Activated CD4-positive, CD25-positive, alpha-beta regulatory T cell (primary cell): ENCODE measurements at places on chromosomes 7 and 10.

GRCh38 chr7:108650467-108650866, 80.8 kb downstream of the DNAJB9 start:
- DNase-seq, result no peak

GRCh38 chr7:70711452-70711851, 420.5 kb upstream of the GALNT17 start:
- no peak for DNase-seq

DNA sequence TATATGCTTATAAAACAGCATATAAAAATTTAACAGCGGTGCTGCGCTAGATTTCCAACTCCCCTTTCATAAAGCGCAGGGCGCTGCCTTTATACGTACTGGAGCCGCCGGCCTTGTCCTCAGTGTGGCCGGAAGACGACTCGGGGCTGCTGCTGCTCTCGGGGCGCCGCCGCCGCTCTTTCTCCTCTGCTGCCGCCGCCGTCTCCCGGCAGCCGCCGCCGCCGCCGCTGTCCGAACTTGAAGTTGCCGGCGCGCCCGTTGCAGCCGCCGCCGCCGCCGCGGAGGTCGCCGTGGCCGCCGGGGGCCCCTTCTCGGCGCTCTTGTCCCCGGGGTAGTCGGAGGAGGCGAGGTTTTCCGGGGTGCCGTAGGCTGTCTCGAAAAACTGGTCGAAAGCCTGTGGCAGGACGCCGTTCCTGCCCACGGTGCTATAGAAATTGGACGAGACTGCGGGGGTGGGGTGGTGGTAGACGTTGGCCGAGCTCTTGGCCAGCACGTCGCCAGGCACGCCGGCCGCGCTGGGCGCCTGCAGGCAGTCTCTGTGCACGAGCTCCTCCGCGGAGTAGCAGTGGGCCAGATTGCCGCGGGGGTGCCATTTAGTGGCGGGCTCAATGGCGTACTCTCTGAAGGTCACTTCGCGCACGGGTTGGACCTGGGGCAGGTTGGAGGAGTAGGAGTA, 557 bp downstream of the HOXA11 start:
- DNase-seq, result no peak

- no peak for DNase-seq
These were observed 188.4 kb downstream of the CYP26A1 start for GRCh38 chr10:93261961-93262610.

GRCh38 chr10:44047361-44047760, 337.5 kb downstream of the CXCL12 start:
- DNase-seq, result no peak

- DNase-seq, result no peak
These were observed 34.1 kb downstream of the AFAP1L2 start for GRCh38 chr10:114370199-114370598.

GRCh38 chr7:100088621-100089457, at the start of gene COPS6:
Gene COPS6, plus strand, starts transcription at chr7:100088969. Its CDS starts 22 bp downstream, at chr7:100088991.
- DNase-seq, result peak; percentile 86

DNA sequence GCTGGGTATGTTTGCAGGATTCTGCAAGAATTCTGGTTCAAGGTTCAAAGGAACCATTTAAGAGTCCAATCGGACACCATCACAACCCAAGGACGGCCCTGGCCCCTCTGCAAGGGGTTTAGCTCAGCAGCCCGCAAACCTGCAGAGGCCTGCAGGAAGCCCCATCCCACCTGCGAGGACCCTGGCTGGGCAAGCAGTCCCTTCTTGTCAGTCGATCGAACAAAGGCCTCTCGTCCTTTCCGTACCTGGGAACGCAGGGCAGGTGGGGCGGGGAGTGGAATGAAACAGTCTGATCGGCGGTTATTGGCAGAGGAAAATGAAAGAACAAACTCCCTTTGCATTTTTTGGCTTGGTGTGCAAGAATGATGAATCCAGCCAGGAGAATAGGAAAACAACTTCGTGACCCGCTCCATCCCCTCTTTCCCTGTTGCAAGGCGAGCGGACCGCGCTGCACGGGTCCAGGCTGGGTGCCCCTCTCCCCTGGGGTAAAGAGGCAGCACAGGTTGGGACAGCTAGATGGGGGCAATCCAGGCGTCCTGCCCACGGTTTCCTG, 73.7 kb downstream of the INSIG1 start:
- DNase-seq, result no peak

GRCh38 chr7:131889572-131890150, 333.2 kb upstream of the PODXL start:
- no peak for DNase-seq

DNA sequence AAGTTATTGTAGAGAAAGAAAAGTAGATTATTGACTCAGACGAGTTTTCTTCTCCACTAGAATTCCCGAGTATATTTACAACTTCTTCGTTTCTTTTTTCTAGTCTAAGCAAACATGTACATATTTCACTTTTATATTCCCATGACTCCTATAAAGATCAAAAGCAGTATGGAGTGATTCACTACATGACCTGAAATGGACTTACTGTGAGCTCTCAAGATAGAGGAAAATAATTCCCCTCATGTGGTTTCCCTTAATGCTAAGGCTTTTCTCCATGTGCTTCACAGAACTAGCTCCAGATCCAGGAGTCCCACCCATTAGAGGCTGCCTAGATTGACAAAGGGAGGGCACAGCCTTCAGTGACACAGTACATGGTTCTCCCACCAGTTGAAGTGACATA, 823.1 kb upstream of the LRRTM3 start:
- DNase-seq, result no peak

DNA sequence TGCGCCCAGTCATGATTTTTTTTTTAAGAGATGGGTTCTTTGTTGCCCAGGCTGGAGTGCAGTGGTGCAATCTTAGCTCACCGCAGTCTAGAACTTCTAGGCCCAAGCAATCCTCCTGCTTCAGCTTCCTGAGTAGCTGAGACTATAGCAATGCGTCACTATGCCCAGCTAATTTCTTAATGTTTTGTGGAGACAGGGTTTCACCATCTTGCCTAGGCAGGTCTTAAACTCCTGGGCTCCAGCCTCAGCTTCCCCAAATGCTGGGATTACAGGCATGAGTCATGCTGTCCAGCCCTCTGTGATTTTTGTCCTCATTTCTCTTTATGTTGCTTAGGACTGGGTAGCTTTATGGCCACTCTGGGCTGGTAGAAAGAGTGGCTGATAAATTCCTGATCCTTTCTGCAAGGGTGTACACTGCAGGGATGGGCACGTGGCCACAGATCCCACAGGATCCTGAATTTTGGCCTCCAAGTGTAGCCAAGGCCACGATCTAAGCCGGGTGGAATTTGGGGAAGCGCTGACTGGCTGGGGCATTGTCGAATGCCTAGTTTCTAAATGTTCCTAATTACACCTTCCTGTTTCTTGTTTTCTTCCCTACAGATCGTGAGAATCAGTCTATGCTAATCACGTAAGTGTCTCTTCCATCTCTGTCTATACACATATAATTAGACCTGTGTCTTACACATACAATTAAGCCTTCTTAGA, 24.1 kb upstream of the MYH16 start:
- DNase-seq, result no peak

DNA sequence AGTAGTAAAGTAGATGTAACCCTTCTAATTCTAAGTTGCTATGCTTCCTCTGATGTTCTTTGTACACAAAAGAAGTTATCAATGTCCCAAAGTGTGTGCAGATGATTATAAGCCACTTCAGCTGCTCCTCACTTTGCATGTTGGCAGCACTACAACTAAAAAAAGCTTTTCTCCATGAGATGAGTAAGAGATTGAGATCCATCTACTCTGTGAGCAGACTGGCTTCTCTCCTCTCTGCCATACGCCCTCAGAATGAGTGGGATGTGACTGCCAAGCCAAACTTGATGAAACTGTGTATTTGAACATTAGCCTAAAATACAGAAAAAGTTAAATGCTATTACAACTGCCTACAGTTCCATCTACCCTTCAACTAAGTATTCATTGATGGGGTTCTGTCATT, 102.9 kb upstream of the ETV1 start:
- no peak for DNase-seq

GRCh38 chr7:29277436-29278215, 83.1 kb downstream of the CHN2 start:
- no peak for DNase-seq

GRCh38 chr10:132301371-132302330, 6.1 kb downstream of the STK32C start:
- DNase-seq, result no peak

- no peak for DNase-seq
These were observed 151.5 kb downstream of the RNF216 start for GRCh38 chr7:5629941-5630340.

- DNase-seq, result no peak
These were observed 459 bp downstream of the ZDHHC6 start for GRCh38 chr10:112446055-112446854.

- DNase-seq, result no peak
These were observed 41.9 kb downstream of the CAMK1D start for GRCh38 chr10:12391206-12391605.

GRCh38 chr10:84177541-84178141, 4.0 kb downstream of the GPR15LG start:
- DNase-seq, result no peak

DNA sequence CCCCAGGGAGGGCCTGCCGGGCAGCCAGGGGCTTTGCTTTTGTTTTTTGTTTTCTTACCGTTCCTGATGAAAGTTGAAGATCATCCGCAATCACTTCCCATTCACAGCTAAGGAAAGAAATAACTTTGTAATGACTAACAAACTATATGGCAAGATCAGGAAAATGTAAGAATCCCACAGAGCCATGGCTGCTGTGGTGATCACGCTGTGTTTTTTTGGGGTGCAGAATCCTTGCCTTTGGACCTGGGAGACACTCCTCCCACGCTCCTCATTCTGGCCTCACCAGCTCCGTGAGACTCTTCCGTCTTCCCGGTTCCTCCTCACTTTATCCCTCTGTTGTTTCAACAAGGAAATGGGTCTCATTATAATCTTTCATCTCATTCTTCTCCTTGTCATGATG, 443.0 kb upstream of the MGMT start:
- DNase-seq, result no peak

GRCh38 chr10:91796331-91797047, 1.7 kb upstream of the TNKS2 start:
- peak; percentile 24 for DNase-seq

GRCh38 chr7:94409200-94409948, 14.7 kb downstream of the COL1A2 start:
- DNase-seq, result no peak

- DNase-seq, result no peak
These were observed 9.2 kb upstream of the TRUB1 start for GRCh38 chr10:114928818-114929217.

DNA sequence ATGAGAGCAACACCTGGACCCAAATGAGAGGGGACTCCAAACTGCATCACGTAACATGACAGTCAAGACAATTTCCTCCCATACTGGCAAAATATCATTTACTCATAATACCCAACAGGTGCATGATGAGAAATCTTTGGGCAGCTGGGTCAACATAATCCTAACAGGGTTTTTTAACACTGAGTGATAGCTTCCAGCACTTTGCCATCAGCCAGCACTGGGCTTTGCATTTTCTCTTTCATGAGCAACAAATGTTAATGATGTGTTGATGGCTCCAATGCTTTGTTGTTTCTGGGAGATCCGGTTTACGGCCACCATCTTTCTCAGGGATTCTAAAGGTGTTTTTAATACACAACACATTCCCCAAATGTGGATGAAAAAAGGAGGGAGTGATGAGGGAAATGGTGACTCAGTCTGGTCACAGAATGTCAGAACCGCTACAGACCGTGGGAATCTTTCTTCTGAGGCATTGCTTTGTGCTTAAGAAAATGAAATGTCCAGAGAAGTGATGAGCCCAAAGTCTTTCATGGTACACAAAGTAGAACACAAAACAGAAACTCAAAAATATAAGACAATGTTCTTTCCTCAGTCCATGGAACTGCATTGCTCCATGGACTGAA, 705.7 kb upstream of the IGFBP3 start:
- DNase-seq, result no peak

DNA sequence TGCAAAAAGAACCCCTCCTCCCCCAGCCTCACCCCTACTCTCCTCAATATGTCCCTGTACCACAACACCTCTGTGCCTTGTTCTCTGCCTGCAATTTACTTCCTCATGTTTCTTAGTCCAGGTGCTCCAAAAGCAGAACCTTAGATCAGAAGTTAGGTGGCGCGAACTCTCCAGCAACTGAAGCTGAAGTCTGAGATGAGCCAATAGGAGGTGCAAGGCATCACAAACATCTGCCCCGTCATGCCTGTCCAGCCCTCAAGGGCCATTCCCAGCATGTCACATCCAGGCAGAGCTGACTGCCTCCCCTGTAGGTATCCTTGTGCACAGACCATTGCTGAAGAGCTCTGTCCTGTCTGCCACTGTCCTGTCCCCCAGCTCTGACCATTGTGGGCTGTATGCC, 508.8 kb downstream of the GRID1 start:
- DNase-seq, result no peak

DNA sequence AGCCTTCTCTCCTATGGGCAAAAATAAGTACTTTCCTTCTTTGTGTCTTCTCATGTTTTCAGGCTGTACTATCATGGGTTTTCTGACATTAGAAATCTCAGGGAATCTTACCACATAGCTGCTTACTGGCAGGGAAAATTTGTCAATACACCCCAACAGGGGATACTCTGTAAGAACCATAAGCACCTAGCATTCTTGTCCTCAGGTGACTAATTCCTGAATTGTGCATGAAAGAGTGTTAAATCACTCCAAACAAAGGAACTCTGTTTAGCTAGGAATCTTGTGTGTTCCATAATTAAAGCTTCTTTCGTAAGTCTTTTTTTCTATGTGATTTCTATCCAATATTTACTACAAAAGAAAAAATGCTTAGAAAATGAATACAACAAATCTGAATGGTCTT, 206.7 kb upstream of the POT1 start:
- no peak for DNase-seq

GRCh38 chr10:95832216-95833041, 75.3 kb upstream of the CC2D2B start:
- peak; percentile 13 for DNase-seq

DNA sequence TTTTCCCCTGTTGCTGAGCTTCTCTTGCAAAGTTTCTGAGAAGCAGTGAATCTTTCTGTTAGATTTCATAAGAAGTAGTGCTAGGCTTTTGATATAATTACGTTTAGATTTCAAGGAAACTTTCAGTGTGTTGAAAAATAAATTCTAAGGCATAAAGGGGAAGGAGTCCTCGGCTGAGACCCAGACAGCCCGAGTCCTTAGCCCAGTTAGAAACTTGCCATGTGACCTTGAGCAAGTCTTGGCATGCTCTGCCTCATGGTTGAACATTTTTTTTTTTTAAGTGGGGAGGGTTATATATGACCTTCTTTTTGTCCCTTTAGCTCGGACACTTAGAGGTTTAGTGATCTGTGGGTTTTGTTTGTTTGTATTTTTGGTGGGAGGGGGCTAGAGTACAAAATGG, 117.5 kb downstream of the TCF7L2 start:
- DNase-seq, result no peak
